H4 (cell line): ENCODE measurements at places on chromosomes 11 and 22.
A peak's percentile ranks its signal among the peaks of the same experiment; 100 is the strongest.

DNA sequence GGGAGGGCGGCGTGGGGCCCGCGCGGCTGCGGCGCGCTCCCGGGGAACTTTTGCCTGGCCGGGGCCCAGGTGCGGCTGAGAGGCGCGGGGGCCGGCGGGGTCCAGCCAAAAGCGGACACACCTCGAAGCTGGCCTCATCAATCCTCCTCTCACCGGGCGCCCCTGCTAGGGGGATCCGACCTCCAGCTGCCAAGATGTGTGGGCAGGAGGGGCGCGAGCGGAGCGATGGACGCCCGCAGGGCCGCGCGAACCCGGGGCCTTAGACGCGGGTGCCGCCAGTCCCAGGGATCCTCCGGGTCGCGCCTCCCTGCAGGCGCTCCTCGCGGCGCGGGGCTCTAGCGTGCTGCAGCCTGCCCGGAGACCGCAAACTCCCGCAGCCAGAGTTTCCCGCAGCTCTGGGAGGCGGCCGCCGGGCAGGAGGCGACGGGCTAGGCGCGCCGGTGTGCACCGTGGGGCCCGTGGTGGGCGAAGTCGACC is 785 bp downstream of the IGSF9B start:
- DNase-seq = no peak

- no peak for DNase-seq
Measured at GRCh38 chr22:27212102-27212501, 554.7 kb downstream of the MIAT start.

DNA sequence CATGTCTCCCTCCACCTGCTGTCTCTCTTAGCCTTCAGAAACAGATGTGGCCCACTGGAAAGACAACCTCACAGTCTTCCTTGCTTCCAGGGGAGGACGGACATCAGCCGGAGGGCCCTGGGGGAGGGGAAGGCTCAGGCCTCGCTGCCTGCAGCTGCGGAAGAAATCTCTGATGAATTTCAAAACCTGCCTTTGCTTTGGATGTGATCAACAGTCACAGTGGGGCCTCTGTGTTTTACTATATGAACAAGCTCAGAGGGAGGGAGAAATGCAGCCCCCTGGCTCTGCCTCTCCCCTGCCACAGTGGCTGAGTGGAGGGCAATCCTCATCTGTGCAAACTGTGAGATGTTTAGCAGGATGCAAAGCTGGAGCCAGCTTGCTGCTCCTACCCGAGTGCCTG is 282.8 kb downstream of the NTM start:
- DNase-seq = no peak

DNA sequence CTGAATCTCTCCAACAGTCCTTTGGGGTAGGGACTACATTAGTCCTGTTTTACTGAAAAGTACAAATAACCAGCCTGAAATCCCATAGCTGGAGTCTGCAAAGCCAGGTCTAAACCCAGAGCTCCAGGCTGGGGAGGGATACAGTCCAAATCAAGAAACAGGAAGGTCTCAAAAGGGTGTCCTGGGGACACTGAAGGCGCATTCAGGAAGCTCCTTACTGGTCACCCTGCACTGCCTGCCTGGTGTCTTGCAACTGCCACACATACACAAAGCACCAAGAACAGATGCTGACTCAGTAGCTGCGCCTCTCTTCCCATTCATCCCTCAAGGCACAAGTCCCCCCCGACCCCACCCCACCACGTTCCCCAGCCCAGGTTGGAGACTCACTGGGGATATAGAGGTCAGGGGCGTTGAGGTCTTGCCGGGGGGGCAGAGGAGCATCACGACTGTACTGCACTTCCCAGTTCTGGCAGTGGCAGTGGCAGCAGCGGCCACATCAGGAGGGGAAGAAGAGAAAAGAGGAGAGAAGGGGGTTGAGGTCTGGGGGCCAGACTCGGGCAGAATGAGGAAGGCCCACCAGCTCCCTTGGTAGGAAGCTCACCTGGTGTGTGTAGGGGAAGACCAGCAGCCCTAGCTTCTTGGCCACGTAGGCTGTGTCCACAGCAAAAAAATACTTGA is 1.6 kb downstream of the YIF1A start:
- no peak for DNase-seq

DNA sequence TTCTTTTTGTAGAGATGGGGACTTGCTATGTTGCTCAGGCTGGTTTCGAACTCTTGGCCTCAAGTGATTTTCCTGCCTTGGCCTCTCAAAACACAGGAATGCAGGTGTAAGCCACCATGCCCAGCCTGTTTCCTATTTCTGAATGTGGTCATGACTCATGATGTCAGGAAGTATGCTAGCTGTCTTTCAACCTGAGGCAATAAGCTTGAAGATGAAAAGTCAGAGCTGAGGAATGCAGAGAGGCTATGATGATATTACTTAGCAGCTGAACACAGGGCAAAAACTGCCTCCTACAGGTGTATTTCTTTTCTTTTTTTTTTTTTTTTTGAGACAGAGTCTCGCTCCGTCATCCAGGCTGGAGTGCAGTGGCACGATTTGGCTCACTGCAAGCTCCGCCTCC is 9.0 kb upstream of the NUCB2 start:
- DNase-seq = peak; percentile 39

GRCh38 chr11:367956-368413 is 1.3 kb upstream of the B4GALNT4 start:
- no peak for DNase-seq

DNA sequence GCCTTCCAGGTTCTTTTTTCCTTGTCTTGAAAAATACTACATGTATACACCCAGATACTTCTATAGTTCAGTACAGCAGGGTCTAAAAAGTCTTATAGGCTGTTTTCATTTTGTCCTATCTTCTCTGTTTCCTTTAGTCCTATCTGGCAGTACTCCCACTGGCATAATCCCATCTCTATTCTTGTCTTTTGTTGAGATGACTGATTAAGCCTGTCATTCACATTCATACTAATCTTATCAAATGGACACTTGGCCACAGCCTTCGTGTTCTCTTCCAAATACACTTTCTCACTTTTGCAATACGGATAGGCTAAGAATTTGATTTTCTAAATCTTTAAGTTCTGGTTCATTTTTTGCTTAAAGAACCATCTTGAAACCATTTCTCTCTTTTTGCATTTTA is 42.8 kb downstream of the OR5AK2 start:
- DNase-seq = no peak

- no peak for DNase-seq
Measured at GRCh38 chr11:82937554-82937953, 36.0 kb downstream of the DDIAS start.

GRCh38 chr11:59272771-59273372 is 60.1 kb upstream of the MPEG1 start:
- DNase-seq = no peak

- no peak for DNase-seq
Measured at GRCh38 chr11:115896084-115896483, 391.9 kb upstream of the CADM1 start.

GRCh38 chr11:35927682-35928081 is 16.2 kb upstream of the LDLRAD3 start:
- DNase-seq = peak; percentile 80

DNA sequence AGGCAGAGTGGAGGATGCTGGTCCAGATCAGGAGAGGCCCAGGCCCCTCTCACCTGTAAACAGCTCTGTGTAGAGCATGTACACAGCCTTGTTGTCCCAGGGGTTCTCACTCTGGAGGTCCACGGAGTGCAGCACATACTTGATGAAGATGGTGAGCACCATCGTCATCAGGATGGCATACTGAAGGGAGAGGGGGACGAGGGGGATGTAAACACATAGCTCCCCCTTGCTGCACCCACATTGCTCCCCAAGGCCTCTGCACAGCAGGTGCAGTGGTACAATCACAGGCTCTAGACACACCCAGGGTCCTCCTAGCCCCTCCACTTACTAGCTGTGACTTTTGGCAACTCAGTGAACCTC is 2.9 kb downstream of the SYVN1 start:
- no peak for DNase-seq

GRCh38 chr11:60370811-60371298 is 7.5 kb upstream of the MS4A7 start:
- DNase-seq = peak; percentile 55

- no peak for DNase-seq
Measured at GRCh38 chr11:30368394-30368793, 45.5 kb downstream of the ARL14EP start.

DNA sequence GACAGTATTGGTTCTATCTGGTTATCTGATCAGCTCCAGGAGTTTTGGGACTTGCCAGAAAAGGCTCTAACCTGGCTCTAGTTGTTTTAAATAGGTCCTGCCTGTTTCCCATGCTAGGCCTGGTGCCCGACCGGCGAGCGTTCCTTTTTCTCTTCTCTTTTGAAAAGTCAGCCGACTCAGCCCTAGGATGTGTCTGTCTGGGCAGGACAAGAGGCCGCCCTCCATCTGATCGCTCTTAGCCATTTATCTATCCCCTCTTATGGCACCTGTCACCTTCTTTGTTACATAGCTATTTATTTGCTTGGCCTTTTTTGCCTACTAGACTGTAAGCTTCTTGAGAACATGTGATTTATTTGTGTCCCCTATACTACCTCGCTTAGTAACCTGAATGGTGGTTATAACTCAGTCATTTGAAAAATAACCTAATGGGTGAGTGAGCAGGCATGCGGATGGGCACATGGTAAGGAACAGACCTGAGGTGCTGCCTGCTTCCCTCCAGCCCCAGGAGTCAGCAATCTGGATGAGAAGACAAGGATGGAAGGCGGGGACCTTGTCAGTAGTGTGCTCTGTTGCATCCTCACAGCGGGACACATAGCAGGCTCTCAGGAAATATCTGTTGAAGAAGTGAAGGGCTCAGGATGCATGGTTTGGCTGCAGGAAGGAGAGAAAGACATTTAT is 108.4 kb downstream of the ZBTB16 start:
- no peak for DNase-seq

- DNase-seq = no peak
Measured at GRCh38 chr22:33303099-33303498, 244.9 kb upstream of the SYN3 start.

- no peak for DNase-seq
Measured at GRCh38 chr11:71396548-71397123, 51.6 kb downstream of the DHCR7 start.

- DNase-seq = no peak
Measured at GRCh38 chr11:106086850-106087249, 9.4 kb downstream of the AASDHPPT start.

GRCh38 chr11:3164552-3165151 is 458 bp downstream of the OSBPL5 start:
- DNase-seq = no peak

GRCh38 chr22:23708270-23708669 is 17.5 kb downstream of the RGL4 start:
- DNase-seq = no peak

GRCh38 chr22:37491559-37492427 is 5.6 kb upstream of the MFNG start:
- DNase-seq = no peak

DNA sequence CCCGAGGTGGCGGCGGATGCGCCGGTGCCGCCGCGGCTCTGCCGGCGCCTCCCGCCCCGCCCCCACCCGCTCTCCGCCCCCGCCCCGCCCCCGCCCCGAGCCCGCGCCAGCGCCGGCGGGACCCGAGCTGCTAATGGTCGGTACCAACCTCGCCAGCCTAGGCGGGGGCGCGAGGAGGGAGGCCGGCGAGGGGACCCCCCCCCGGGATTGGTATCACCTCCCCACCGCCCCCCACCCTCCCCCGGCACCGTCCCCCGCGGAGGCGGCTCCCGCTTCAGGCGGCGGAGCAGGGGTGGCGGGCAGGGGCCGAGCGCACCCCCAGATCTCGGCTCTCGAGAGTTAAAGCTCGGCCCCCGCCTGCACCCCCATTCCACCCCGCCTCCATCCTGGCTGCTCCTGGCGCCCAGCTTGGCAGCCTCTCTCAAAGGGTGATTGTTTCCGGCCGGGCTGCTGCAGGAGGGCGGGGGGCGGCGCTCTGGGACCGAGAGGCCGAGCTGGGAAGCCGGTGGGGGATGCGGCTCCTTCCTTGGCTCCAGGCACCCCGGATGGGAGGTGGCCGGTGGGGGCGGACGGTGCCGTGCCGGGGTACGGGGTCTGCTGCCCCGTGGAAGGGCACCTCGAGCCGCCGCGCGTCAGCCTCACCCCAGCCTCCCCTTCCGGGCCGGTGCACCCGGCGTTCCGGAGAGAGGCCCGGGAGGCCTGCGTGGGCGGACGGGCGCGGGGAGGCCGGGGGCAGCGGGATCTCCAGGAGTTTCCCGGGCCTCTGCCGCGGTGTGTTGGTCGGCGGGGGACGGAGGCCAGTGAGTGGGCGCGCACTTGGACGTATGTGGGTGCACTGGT is at the start of gene B3GAT1:
Gene B3GAT1 (minus strand): TSS at position 40 of the 840 bp plus-strand sequence. CDS start 24,583 bp downstream, outside the sequence.
- peak; percentile 18 for DNase-seq

DNA sequence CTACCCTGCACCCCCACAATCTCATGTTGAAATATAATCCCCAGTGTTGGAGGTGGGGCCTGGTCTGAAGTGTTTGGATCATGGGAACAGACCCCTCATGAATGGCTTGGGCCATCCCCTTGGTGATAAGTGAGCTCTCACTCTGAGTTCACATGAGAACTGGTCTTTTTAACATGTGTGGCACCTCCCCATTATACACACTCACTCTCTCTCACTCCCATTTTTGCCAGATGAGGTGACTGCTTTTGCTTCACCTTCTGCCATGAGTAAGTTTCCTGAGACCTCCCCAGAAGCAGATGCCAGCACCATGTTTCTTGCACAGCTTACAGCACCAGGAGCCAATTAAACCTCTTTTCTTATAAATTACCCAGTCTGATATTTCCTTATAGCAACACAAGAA is 32.1 kb upstream of the DRD2 start:
- DNase-seq = no peak

GRCh38 chr11:117075186-117075585 is 23.0 kb downstream of the SIK3 start:
- DNase-seq = no peak

- peak; percentile 4 for DNase-seq
Measured at GRCh38 chr11:91394727-91395414, 829.7 kb upstream of the FAT3 start.

DNA sequence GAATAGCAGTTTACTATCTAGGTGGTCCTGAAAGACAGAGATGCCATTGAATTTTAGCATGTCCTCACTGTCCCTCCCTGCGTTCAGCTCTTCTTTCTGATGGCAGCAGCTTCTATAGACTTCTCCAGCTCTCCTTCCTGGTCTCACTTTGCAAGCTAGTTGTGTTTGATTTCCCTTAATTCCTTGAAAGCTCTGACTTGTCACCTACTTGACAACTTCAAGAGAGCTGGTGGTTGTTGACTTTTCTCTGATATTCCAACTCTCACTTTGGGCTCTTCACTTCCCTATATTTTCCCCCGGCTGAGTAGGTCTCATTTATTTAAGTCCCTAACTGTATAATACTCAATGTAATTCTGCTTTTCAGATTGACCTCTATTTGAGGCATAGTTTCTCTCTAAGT is 1825.0 kb upstream of the RAG2 start:
- no peak for DNase-seq

- no peak for DNase-seq
Measured at GRCh38 chr11:112302226-112302868, 41.7 kb upstream of the PLET1 start.

DNA sequence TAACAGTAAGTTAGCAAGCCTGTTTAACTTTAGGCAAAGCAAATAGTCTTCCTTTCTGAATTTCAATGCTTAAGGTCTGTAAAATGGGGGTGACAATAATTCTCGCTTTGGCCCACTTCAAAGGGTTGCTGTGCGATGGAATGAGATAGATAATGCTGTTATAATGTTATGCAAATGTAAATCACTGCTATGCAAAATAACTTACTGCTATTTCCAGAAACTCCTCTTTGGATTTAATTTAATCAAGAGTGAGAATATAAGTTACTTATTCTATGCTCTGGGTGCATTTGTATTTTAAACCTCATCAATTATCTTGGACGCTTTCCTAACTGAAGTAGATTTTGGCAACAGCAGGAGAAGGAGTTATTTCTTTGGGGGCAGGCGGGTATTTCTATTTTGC is 4.1 kb upstream of the SORL1 start:
- no peak for DNase-seq

GRCh38 chr11:125441648-125442410 is 54.2 kb downstream of the FEZ1 start:
- no peak for DNase-seq
